ENCODE measurements at places on chromosomes 2 and 18. TPM values are rescaled to one million over a fixed set of nuclear protein-coding genes. Genes with fewer than 3 reads are reported as not detected.

GRCh38 chr2:158837645-158838044 is 42.5 kb downstream of the DAPL1 start:
- no peak for DNase-seq

Gene FAM237A
- not detected for total RNA-seq

Gene MARCHF7
- 57.1 TPM for total RNA-seq

Gene PLB1
- 7.2 TPM for total RNA-seq

- DNase-seq: no peak
Measured at GRCh38 chr2:7887441-7887840, 794.4 kb upstream of the ID2 start.

Gene MEP1B
- total RNA-seq: 0.78 TPM

Gene GAL3ST2
- 26.4 TPM for total RNA-seq

Gene LGALSL
- total RNA-seq: 19.9 TPM

GRCh38 chr2:42550870-42551269 is 17.6 kb upstream of the MTA3 start:
- no peak for DNase-seq

Gene ASTL
- not detected for total RNA-seq

DNA sequence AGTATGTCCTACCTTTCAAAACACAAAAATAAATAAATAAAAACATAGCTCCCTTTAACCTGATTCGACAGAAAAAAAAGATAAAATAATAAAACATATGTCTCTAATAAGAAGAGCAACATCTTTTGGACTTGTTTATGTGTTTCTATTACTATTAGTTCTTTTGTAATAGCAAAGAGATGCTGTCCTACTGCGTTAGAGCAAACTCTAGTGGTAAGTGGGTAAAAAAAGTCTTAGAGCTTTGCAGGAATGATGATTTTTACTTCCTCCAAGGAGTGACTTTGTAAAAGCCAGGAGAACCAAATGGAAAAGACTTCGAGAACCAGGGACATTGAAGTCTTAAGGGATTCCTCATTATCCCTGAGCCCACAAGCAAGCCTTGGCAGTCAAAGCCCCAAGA is 450.1 kb downstream of the METTL4 start:
- no peak for DNase-seq

Gene SGPP2
- total RNA-seq: 44.8 TPM
